ENCODE measurements at places on chromosomes 16 and 17. TPM values are rescaled to one million over a fixed set of nuclear protein-coding genes. Genes with fewer than 3 reads are reported as not detected.

The PCGF2 gene
- 30.6 TPM for polyA plus RNA-seq

The RRAD gene
- 4.9 TPM for polyA plus RNA-seq

The SMIM36 gene
- 0.15 TPM for polyA plus RNA-seq

The POLG2 gene
- 26.6 TPM for polyA plus RNA-seq

The NPTX1 gene
- polyA plus RNA-seq = 0.22 TPM

The DOC2B gene
- 4.5 TPM for polyA plus RNA-seq

The HNF1B gene
- polyA plus RNA-seq = not detected

The NAGS gene
- polyA plus RNA-seq = 0.48 TPM

The P2RX5 gene
- 26.3 TPM for polyA plus RNA-seq

The KRTAP4-6 gene
- polyA plus RNA-seq = not detected

The CD7 gene
- 0.43 TPM for polyA plus RNA-seq

The SLC35G6 gene
- 0.15 TPM for polyA plus RNA-seq

The PRKCB gene
- polyA plus RNA-seq = 1.2 TPM

The STARD3 gene
- polyA plus RNA-seq = 29.9 TPM

The GPR142 gene
- 0.20 TPM for polyA plus RNA-seq

The COG8 gene
- 24.2 TPM for polyA plus RNA-seq

The GAST gene
- not detected for polyA plus RNA-seq

The APOBR gene
- 0.67 TPM for polyA plus RNA-seq
